ENCODE measurements at places on chromosomes 6 and 20. TPM values are rescaled to one million over a fixed set of nuclear protein-coding genes. Genes with fewer than 3 reads are reported as not detected.

SLC22A16 gene
- polyA plus RNA-seq: not detected

SLC35D3 gene
- 3.8 TPM for polyA plus RNA-seq

TSPO2 gene
- not detected for polyA plus RNA-seq

EFCAB8 gene
- polyA plus RNA-seq: not detected

RARS2 gene
- polyA plus RNA-seq: 83.3 TPM

MUCL3 gene
- polyA plus RNA-seq: 0.12 TPM

RAET1G gene
- polyA plus RNA-seq: not detected

RSPO3 gene
- polyA plus RNA-seq: 280 TPM

EEF1A2 gene
- polyA plus RNA-seq: 309 TPM

ZBTB46 gene
- polyA plus RNA-seq: 24.1 TPM

DNA sequence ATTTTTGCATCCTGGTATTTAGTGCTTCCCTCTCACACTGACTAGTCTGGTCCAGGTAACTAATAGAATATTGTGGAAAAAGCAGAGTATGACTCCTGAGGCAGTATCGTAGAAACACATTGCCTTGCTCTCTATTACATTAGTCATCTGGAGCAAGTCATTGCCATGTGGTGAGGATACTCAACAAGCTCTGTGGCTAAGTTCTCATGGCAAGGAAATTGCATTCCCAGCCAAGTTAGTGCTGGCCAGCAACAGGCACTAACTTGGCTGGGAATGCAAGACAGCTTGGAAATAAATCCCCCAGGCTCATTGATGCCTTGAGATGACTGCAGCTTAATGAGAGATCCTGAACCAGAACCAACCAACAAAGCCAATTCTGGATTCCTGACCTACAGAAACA lies 39.7 kb upstream of the HTR1B start:
- DNase-seq: no peak

DNA sequence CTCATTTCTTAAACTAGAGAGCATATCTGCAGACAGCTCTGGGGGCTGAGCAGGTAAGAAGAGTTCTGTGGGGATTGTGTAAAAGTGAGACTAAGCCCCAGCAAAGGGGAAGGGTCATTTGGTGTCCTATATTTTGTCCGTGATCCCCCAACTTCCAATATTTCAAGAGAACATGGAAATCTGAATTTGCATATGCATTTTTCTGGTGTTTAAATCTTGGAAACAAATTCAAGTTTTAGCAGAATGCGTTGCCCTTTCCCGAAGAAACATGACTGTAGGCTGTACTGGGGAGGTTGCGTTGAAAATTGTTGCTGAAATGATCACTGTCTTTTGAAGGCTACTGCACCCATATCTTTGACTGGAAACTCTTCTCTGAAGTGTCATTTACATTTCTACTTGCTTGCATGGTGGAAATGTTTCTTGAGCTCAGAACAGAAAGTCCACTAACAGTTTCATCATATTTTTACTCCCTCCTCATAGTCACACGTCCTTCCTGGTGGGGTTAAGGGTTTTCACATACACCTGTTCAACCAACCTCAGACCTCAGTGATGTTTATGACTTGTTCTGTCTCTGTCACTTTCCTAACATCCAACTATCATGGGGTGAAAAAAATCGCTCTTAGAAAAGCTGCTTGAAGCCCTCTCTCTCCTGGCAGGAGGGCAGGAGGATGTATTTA lies 140.3 kb downstream of the BCAS1 start:
- DNase-seq: no peak

DNA sequence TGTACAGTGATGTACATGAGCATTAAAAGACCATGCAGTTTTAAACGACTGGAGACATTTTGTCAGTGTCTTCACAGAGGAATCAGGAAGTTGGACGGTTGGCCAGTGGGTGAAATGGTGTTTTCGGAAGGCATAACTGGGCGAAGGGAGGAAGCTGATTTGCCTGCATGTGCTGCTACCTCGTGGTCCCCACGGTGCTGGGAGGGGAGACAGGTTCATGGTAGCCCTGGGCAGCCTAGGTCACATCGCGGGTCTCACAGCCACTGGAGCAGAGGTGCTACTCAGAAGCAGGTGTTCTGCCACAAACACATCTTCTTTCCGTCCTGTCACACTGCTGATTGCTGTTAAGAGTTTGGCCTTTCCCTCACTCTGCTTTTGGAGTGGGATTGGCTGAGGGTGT lies 35.2 kb downstream of the HIVEP1 start:
- DNase-seq: no peak

DNA sequence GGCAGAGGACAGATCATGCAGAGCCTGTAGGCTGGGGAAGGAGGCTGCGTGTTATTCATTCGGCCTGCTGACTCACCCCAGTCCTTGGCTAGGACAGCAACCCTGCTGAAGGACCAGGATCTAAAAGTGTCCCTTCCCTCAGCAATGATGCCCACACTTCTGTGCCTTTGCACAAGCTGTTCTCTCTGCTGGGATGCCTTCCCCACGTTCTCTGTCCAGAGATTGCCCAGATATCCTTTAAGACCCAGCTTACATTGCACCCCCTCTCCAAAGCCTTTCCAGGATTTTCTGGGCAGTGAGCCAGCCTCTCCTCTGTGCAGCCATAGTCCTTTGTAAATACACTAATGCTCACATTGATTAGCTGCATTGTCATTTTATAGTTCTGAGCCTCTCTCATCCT lies 99.3 kb upstream of the CHD6 start:
- DNase-seq: no peak

- peak; percentile 59 for DNase-seq
Measured at GRCh38 chr6:155646443-155646842, 190.8 kb upstream of the NOX3 start.

DNA sequence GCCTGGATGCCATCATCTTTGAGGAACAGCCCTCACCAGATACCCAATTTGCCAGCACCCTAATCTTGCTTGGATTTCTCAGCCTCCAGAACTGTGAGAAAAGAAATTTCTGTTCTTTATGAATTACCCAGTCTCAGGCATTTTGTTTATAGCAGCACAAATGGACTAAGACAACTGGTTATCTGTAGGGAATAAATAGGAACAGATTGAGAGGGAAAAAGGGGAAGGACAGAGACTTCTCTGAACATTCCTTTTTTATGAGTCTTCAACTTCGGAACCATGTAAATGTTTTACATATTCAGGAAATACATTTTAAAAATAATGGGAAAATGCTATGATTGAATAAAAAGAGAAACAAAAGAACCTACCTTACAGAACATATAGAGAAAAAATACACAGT lies 20.9 kb downstream of the KCTD20 start:
- DNase-seq: no peak

DNA sequence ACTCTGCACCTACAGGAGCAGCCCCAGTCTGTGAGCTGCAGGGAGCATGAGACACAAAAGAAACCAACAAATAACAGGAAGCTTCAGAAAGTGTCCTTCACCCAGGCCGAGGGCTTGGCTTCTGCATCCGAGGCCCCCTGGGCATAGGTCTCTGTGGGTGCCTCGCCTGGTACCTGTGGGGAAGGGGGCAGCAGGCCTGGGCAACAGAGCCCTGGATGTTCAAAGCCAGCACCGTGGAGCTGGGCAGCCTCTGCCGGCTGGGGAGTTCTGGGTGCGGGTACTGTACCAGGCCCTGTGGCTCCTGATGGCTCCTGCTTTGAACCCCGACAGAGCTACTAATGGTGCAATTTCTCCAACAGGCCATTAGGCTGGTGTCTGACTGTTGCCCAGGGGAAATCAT lies 55.7 kb downstream of the TMEM242 start:
- no peak for DNase-seq

DNA sequence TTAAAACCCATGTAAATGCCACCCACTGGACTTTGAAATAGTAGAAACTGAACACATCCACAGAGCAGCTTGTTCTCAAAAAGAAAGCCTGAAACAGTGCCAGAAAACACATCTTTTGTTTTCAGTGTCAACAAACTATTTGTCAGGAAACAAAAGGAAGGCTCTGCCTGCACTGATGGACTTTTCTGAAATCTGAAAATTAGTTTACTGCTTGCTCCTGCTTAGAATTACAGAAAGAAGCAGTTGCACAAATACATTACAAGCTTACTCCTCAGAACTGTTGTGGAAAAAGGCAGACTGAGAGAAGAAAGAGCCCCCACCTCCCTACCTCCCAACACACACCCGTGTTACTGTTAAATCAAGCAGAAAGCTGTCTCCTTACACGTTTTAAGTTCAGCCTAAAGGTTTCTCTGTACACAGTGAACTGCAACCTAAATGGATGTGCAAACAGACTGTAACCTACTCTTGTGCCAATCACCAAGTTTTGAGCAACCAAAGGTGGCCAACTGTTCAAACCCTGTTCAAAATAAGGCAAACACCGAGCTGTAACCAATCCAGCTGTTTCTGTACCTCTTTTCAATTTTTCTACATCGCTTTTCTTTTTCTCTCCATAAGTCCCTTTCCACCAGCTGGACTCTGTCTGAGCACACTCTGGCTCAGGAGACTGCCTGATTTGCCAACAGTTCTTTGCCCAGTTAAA lies 43.7 kb downstream of the FRK start:
- peak; percentile 68 for DNase-seq

- no peak for DNase-seq
Measured at GRCh38 chr6:157222201-157222981, 100.9 kb downstream of the TMEM242 start.

DNA sequence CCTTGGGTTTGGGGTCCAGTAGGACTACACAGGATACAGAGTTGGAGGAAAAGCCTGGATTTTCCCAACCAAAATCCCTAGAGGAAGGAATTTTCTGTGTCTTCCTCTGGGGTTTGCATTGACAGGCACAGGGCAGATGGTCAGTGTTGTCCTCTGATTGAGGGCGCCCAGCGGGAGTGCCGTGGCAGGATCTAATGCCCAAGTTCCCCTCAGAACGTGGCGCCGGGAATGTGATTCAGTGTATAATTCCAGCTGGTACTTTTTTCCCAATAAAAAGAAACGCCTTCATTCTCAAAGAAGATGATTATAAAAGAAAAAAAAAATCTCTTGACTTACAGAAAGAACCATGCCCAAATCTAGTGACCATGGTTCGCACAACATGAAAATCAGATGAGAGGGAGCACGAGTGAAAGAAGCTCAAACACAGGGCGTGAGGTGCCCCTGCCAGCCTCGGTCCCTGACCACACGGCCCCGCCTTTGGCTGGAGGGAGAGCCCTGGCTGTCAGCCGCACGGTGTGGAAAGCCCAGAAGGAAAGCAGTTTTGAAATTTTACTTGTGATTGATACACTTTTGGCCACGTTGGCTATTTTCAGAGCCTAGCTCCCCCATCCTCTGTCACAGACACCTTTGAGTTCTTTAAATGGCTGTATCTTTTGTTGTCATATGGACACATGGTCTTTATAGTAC lies 31.6 kb downstream of the VEGFA start:
- no peak for DNase-seq

GRCh38 chr6:111057074-111057752 lies 30.1 kb upstream of the SLC16A10 start:
- peak; percentile 54 for DNase-seq

- DNase-seq: no peak
Measured at GRCh38 chr6:39225543-39225942, 3.7 kb downstream of the KCNK5 start.

DNA sequence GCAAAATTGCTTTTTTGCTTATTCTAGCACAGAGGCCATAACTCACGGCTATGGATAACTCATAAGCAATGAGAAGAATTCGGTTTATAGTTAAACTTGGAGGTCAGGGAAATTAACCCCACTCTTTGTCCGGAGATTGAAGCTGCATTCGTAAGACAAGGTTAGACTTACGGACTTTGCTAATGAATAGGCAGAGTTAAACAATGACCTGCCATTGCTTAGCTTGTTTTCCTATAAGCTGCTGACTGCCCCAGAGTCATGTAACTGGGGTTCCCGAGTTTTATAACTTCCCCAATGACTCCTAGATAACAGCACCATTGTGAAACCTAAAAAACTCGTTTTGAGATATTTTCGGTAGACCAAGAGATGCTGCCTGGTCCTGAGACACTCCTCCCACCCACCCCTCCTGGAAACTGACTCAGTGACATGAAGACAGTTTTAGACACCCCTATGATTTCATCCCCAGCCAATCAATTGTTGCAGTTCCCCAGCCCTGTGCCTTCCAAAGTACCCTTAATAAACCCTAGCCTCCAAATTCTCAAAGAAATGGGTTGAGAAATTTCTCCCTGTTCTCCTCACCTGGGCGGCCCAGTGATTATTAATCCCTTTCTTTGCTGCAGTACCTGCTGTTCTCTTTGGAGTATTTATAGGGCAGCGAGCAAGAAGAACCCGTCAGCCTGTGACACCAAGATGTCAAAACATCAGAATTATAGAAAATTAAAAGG lies 33.1 kb upstream of the MCUR1 start:
- DNase-seq: no peak

DNA sequence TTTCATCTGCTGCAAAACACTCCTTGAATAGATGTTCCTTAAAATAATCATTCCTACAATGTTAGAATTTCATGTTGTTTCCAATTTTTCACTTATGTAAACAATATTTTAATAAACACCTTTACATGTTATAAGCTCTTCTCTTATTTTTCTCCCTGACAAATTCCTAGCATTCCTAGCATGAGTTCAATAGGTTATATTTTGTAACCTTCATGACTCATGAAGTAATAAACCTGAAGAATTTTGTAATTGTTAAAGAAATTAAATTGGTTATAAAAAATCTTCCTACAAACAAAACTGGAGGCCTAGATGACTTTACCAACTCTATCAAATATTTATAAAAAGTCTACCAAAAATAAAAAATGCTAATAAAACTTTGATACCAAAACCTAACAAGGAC lies 66.3 kb downstream of the NT5E start:
- no peak for DNase-seq

GRCh38 chr20:38325905-38326304 lies 20.4 kb upstream of the LBP start:
- DNase-seq: no peak

DNA sequence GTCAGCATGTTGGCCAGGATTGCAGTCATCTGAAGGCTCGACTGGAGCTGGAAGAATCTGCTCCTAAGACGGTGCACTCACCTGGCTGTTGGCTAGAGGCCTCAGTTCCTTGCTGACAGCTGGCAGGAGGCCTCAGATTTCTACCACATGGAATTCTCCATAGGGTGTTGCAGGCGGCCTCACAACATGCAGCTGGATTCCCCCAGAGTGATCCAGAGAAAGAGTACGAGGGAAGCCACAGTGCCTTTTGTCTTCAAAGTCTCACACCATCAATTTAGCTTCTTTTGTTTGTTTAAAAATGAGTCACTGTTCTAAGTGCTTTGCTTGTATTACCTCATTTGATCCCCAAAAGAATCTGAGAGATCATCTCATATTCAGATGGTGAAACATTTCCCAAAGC lies 65.5 kb upstream of the FYN start:
- peak; percentile 32 for DNase-seq

- peak; percentile 74 for DNase-seq
Measured at GRCh38 chr20:49320460-49320859, 42.6 kb upstream of the ZNFX1 start.

DNA sequence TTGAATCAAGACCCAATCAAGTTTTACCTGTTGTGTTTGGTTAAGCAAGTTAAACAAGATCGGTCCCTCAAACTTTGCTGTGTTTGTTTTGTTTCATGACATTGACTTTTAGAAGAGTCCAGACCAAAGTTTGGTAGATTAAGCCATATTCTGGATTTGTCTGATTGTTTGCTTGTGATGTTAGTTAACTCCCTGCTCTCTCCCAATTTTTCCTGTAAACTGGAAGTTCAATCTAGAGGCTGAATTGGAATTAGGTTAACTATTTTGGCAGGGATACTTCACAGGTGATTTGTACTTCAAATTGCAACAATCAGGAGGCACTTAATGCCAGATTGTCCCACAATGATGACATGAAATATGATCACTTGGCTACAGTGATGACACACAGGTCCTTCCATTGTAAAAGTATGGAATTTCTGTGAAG lies 13.6 kb upstream of the SH3BGRL2 start:
- no peak for DNase-seq

- DNase-seq: no peak
Measured at GRCh38 chr20:47914792-47915191, 129.5 kb upstream of the SULF2 start.
